ENCODE measurements at places on chromosomes 7 and 10.

DNA sequence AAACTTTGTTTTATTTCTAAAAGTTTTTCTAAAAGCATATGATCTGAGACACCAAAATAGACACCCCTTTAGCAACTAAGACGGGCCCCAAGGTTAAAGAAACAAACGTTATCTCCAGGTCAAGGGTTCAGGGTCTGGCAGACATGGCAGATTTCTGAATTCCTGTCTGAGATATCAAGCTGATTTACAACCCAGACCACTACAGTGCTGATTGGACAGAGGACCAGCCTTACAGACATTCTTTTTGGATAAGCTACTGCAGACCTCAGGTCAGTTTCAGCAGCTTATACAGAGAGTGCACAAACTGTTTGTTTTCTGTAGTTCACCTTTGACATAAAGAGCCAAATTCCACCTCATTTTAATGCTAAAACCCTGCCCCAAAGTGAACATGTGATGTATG is 34.8 kb downstream of the SVOPL start:
- peaks cover 91% of the 10 kb centered on the region for H3K27me3 ChIP-seq
- H3K36me3 ChIP-seq: peaks cover 3% of the 10 kb centered on the region
- H3K4me3 ChIP-seq: no peak overlapping the region
- H3K4me1 ChIP-seq: no peaks in the 10 kb centered on the region

- H3K27ac ChIP-seq: no peak overlapping the region
- DNase-seq: no peak
- H3K4me3 ChIP-seq: no peak overlapping the region
- no peaks in the 10 kb centered on the region for H3K27me3 ChIP-seq
- H3K36me3 ChIP-seq: peaks cover 1% of the 10 kb centered on the region
Observed at GRCh38 chr10:123221418-123221817, 67.2 kb downstream of the BUB3 start.

DNA sequence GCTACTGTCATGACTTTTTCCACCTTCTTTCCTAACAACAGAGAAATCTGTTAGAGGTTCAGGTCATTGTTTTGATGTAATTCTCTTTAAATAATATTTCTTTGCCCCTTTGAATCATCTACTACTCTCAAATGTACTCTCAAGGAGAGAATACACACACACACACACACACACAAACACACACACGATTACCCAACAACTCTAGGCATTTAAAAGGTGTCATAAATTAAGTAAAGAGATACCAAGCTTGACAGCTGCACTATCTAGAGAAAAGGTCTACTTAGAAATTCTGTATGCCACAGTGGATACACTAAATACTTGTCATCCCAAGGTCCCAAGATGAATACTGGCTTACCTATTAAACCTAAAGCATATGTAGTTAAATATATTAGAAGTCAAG is 4.8 kb downstream of the PANK1 start:
- peaks cover 4% of the 10 kb centered on the region for H3K4me1 ChIP-seq
- H3K27ac ChIP-seq: no peak overlapping the region
- no peaks in the 10 kb centered on the region for H3K27me3 ChIP-seq

DNA sequence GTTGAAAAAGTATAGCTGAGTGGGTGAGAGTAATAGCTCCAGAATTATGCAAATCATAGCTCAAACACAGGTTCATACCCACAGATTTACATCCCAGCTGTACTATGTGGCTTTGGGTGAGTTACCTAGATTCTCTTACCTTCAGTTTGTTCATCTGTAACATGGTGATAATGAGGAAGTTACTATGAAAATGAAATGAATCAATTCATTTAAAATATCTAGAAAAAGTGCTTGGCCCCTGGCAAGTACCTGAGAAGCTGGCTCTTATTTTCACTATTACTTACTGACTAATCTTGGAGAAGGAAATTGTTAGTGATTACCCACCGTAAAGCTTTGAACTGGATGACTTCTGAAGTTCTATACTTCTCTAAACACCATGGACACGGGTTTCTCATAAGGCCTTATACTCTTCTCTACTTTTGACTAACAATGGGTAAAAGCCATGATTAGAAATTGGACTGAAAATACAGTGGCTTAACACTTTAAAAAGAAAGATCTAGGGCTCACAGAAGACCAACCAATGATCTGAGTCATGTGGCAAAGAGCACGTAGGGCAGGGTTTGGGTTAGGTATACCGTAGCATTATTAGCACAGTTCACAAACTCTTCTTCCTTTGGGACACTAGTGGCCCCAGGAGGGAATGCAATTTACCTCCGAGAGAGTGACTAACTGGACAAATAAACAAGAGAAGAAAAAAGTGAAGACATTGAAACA is 149.2 kb downstream of the PLPP4 start:
- H3K4me1 ChIP-seq: no peaks in the 10 kb centered on the region
- no peaks in the 10 kb centered on the region for H3K27me3 ChIP-seq
- no peak for DNase-seq
- H3K4me3 ChIP-seq: no peak overlapping the region
- H3K36me3 ChIP-seq: peaks cover 1% of the 10 kb centered on the region

DNA sequence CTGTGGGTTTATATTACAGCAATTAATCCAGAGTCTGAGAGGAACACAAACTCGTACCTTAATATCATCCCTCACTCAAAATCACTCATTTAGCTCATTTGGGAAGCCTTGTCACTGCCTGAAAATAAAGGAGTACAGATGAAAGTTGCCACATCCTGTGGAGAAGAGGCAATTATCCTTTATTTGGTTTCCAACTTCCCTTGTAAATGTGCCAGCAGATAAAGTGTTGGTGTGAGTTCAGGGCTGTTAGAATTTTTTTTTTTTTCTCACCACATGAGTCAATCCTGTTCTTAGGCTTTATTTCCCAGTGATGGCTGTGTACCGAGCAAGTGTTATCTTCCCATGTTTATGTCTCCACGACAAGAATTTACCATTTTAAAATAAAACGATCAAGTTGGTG is 99.0 kb upstream of the SMIM30 start:
- no peak overlapping the region for H3K27ac ChIP-seq
- DNase-seq: no peak
- no peaks in the 10 kb centered on the region for H3K27me3 ChIP-seq
- H3K4me1 ChIP-seq: no peaks in the 10 kb centered on the region
- no peaks in the 10 kb centered on the region for H3K36me3 ChIP-seq

All from central memory CD8-positive, alpha-beta T cell (primary cell).